HCT116 (cell line): ENCODE measurements at places on chromosomes 3 and 15. TPM values are rescaled to one million over a fixed set of nuclear protein-coding genes. Genes with fewer than 3 reads are reported as not detected.

DNA sequence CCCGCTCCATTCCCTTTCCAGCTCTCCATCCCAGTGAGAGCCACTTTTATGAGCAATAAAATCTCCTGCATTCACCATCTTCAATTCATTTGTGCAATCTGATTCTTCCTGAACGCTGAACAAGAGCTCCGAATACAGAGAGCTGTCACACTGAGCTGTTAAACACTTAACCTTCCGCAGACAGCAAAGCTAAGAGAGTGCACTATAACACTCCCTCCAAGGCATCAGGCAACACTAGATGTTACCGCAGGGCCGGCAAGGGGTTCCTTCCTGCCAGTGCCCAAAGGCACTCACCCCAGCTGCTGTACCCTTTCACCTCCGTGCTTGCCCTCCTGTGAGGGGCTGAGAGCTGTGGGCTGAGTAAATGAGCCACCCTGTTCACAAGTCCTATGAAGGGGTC, 85.6 kb downstream of the BCHE start:
- no peaks in the 10 kb centered on the region for H3K36me3 ChIP-seq
- no peak overlapping the region for H3K27ac ChIP-seq

- H3K36me3 ChIP-seq: no peaks in the 10 kb centered on the region
- H3K4me1 ChIP-seq: peaks cover 12% of the 10 kb centered on the region
- no peaks in the 10 kb centered on the region for H3K27me3 ChIP-seq
- no peak overlapping the region for H3K27ac ChIP-seq
- no peak overlapping the region for H3K4me3 ChIP-seq
These were observed 19.5 kb upstream of the TIMP4 start for GRCh38 chr3:12178091-12178820.

DNA sequence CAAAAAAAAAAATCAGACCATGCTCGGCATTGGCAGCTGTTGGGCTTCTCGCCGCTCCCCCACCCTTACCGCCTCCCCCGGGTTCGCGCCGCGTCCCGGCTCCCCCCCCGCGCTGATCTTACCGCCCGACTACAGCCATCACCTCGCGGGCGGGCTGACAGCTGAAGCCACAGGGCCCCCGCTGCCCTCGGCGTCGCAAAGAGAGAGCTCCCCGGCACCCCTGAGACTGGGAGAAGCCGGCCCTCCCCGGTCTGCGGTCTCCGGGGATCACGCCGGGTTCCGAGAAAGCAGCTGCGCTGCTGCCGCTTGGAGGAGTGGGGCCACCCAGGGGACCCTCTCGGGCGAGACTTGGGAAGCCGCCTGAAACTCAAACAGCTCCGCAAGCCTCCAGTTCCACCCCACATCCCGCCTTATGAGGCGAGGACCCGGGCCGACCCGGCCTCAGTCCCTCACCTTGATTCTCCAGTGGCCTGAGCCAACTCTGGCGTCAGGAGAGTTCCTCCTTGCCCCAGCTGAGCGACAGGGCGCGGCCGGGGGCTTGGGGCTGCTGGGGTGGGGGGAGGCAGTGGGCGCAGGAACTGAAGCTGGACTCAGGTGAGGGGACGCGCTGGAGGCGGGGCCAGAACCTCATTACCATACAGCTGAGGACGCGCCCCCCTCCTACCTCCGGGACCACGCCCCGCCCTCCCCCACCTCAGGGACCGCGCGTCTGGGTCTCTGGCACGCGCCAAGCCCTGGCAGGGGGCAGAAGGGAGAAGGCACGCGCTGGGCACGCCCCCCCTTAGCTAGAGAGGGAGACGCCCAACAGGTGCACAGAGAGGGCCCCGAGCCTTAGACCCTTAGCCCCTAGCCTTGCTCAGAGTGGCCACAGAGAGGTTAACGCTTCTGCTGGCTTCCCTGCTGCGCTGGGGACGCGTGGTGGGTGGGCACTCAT, 1.0 kb upstream of the DLL4 start:
- DNase-seq: no peak
- peak overlapping the region; percentile 52 for H3K4me3 ChIP-seq
- no peaks in the 10 kb centered on the region for H3K36me3 ChIP-seq
- H3K4me1 ChIP-seq: peaks cover 19% of the 10 kb centered on the region

GRCh38 chr15:80439140-80439539, 35.0 kb downstream of the ARNT2 start:
- no peaks in the 10 kb centered on the region for H3K36me3 ChIP-seq
- H3K27me3 ChIP-seq: no peaks in the 10 kb centered on the region
- H3K27ac ChIP-seq: no peak overlapping the region
- no peak overlapping the region for H3K4me3 ChIP-seq

DNA sequence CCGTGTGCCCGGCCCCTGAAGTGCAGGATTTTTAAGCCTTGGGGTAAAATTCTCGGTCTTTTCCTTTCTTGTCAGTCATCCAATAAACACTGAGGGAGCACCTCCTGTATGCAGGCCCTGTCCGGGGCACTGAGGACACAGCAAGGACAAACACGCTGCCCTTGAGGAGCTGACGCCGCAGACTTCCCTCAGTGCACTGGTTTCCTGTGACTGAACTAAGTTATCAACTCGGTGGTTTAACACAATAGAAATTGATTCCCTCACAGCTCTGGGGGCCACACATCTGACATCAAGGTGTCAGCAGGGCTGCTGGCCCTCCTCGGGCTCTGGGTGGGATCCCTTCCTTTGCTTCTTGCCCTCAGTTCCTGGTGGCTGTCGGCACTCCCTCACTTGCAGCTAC, 65.1 kb downstream of the ZNF445 start:
- no peak overlapping the region for H3K27ac ChIP-seq
- H3K27me3 ChIP-seq: no peaks in the 10 kb centered on the region
- no peaks in the 10 kb centered on the region for H3K4me1 ChIP-seq
- no peak overlapping the region for H3K4me3 ChIP-seq
- no peak for DNase-seq

DNA sequence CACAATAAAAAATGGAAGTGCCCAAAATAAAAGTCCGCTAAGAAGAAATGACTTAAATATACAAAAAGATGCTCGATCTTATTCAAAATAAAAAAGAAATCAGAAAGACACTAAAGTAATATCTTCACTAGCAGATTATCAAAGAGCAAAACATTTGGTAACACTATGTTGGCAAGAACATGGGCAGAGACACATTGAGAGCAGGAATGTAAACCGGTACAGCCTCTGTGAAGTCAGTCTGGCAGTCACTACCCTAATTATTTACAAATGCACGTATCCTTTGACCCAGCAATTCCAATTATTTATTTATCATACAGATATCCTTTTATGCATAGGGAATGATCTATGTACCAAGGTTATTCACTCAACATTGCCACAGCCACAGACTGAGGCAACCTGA, 34.5 kb downstream of the TBL1XR1 start:
- H3K4me3 ChIP-seq: no peak overlapping the region
- DNase-seq: no peak
- H3K36me3 ChIP-seq: no peaks in the 10 kb centered on the region

The CPNE4 gene
- total RNA-seq: not detected

DNA sequence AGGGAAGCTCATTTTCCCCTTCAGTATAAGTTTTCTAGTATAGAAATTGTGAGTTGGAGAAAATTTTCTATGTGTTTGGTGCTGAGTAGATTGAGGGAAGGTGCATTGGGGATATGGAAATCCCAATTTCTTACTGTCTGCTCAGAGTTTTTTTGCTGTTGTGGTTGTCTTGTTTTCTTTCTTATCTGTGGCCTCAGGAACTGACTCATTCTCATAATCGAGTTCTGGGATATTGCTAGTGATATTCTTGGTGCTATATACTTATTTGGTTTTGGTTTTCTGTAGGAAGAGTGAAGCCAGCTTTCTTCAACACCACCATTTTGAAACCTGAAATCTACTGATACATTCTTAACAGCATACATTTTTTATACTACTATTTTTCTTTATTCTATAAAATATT, 869.2 kb downstream of the DIPK2A start:
- H3K27ac ChIP-seq: no peak overlapping the region
- H3K27me3 ChIP-seq: no peaks in the 10 kb centered on the region
- no peaks in the 10 kb centered on the region for H3K4me1 ChIP-seq
- H3K36me3 ChIP-seq: no peaks in the 10 kb centered on the region
- no peak overlapping the region for H3K4me3 ChIP-seq

The GALK2 gene
- 18.7 TPM for total RNA-seq

- H3K36me3 ChIP-seq: no peaks in the 10 kb centered on the region
- no peak overlapping the region for H3K27ac ChIP-seq
- no peak for DNase-seq
- no peaks in the 10 kb centered on the region for H3K27me3 ChIP-seq
These were observed 13.8 kb downstream of the TMEM266 start for GRCh38 chr15:76073554-76073953.

The P2RY14 gene
- total RNA-seq: not detected

GRCh38 chr15:57203906-57204305, 172.4 kb upstream of the CGNL1 start:
- no peaks in the 10 kb centered on the region for H3K27me3 ChIP-seq
- H3K4me1 ChIP-seq: no peaks in the 10 kb centered on the region
- no peak for DNase-seq
- H3K27ac ChIP-seq: no peak overlapping the region
- no peaks in the 10 kb centered on the region for H3K36me3 ChIP-seq

The MEIS2 gene
- 11.5 TPM for total RNA-seq

- H3K36me3 ChIP-seq: no peaks in the 10 kb centered on the region
- H3K4me1 ChIP-seq: no peaks in the 10 kb centered on the region
- peaks cover 19% of the 10 kb centered on the region for H3K27me3 ChIP-seq
- DNase-seq: no peak
These were observed 86.9 kb downstream of the IL5RA start for GRCh38 chr3:3023111-3023745.
